ENCODE measurements at places on chromosomes 7 and 10. TPM values are rescaled to one million over a fixed set of nuclear protein-coding genes. Genes with fewer than 3 reads are reported as not detected.

PDK4 gene
- 5.0 TPM for total RNA-seq

CYP3A7 gene
- total RNA-seq = not detected

SMKR1 gene
- total RNA-seq = 13.3 TPM

INSYN2A gene
- total RNA-seq = 2.0 TPM

SCIN gene
- 0.70 TPM for total RNA-seq

NEUROG3 gene
- total RNA-seq = not detected

Measured in A549 treated with DMSO at 1 μM for 4 hours (cell line).